ENCODE measurements at places on chromosomes 7 and 10.

- no peak for DNase-seq
These were observed 25.5 kb downstream of the VSIR start for GRCh38 chr10:71747551-71748523.

GRCh38 chr7:142362349-142362748 lies 104.5 kb upstream of the PRSS58 start:
- DNase-seq: no peak

DNA sequence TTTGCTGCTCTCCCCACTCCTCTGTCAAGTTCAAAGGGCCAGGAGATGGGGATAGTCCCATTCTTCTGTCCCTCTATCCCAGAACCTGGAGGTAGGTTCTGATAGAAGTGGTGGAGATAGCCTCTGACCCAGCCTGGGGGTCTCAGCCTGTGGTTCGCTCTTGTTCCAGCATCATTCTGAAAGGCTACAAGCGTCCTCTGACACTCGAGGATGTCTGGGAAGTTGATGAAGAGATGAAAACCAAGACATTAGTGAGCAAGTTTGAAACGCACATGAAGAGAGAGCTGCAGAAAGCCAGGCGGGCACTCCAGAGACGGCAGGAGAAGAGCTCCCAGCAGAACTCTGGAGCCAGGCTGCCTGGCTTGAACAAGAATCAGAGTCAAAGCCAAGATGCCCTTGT lies 14.5 kb downstream of the ABCC2 start:
- no peak for DNase-seq

GRCh38 chr7:121073463-121074099 lies 85.1 kb downstream of the CPED1 start:
- no peak for DNase-seq

DNA sequence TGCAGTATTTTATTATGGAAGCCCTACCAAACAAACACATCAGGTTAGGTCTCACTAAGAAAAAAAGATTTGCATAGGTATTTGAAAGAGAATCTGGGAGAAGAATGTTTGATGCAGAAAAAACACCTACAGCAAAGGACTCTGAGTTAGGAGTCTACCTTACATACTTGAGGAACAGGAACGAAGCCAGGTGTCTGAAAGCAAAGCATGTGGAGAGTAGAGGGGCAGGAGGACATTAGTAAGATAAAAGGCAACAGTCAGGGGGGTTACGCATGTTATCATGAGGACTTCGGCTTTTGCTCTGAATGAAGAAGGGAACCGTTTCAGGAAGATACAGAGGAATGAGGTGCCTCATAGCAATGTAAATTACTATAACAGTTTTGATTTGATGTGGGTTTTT lies 87.9 kb upstream of the PTER start:
- DNase-seq: no peak

DNA sequence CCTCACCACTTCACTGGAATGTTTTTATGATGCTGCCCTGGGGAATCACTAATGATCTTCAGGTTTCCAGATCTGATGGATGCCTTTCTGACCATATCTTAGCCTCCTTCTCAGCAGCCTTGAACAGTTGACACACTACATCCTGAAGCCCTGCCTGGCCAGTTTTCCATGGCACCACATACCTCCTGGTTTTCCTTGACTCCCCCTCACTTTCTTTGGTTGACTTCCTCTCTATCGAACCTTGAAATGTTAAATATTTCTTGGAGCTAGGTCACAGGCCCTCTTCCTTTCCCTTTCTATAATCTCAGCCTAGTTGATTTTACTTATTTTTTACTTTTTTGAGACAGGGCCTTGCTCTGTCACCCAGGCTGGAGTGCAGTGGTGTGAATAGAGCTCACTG lies 108.8 kb upstream of the CDK1 start:
- DNase-seq: no peak

Data from GM03348 (cell line).